ENCODE measurements at places on chromosomes 11 and 22.
A peak's percentile ranks its signal among the peaks of the same experiment; 100 is the strongest.

- no peak for DNase-seq
Observed at GRCh38 chr11:79400717-79401330, 40.0 kb downstream of the TENM4 start.

DNA sequence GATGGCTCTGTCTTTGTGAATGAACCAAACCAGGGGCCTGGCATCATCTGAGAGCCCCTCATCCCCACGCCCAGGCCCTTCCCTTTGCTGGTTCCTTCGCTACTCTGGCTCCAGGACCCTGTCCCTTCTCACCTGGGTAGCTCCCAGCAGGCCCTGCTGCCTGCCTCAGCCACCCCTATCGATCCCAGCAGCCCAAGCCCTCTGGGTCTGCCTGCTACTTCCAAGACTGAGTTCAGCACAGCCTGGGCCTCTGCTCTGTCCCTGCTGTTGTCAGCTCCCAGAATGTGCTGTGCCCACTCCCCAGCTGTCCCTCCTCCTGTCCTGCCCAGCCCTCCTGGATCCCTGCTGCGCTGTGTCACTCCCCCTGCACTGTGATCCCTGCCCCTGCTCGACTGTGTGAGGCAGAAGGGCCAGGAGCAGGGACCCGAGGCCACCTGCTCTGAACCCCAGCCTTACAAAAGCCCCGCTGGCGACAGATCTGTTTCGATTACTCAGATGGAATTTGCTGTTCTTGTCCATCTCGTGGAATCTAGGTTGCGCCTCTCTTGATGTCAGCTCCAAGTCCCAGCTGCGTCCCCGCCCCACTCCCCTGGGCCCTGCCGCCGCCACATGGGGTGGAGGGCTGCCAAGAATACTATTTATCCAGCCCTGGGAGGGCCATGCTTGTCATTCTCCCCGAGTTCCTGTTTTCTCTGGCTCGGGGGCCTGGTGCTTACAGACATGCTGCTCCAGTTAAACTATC lies 13.0 kb downstream of the MRPL21 start:
- peak; percentile 74 for DNase-seq

- no peak for DNase-seq
Observed at GRCh38 chr11:102946237-102946636, 9.3 kb downstream of the MMP13 start.

DNA sequence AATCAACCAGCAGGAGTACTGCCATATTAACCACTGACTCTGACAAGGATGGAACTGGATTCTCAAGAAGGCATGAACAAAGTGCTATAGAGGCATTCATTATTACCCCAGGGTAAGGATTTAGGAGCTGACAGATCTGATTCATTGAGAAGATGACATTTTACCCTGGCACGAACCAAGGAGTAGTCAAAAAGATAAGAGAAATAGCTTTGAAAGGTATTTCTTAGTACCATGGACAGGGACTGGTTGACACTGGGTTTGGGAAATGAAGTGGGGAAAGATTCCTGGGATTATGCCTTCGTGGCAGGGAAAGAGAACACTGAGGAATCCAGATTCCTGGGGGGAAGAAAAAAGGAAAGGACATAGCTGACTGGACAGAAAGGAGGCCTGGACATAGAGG lies 5.1 kb upstream of the SAAL1 start:
- DNase-seq: no peak

- no peak for DNase-seq
Observed at GRCh38 chr11:111526501-111526900, 11.9 kb downstream of the HOATZ start.

DNA sequence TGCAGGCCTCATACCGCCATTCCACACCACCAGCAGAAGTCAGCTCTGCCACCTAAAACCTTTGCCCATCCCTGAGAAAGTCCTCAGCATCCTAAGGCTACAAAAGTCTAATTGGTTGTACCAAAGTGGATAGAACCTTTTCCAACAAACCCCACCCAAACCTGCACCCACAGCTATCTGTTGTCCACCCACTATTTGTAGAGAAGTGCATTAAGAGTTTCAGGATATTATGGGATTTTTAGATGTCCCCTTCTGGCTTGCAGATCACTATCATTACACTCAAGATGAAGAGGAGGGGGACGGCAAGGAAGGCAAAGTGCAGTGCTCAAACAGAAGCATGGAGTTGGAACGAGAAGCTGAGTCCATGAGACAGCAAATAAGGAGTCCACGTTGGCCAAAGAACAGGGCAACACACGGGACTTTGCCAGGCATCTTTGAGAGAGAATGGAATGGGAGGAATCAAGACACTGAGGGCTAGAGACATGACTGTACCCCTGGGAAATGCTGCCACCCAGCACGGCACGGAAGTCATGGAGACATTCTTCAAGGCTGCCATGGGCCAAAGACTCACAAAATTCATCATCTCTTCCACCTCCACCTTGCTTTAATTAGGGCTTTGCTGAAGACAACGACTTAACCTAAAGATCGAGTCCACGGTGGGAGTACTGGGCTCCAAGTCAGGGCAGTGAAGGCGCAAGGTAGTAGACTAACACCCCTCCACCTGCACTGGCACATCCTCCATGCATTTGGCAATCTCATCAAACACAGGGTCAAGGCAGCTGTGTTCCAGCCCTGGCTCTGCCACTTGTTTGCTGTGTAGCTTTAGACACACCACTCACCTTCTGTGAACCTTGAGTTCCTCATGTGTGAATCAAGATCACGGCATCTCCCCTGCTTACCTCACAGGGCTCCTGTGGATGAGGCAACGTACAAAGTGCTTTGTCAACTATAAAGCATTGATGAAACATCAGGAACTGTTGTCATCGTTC lies 112.9 kb upstream of the TMEM45B start:
- DNase-seq: no peak

Data from astrocyte of the cerebellum (primary cell).